Mucosa of descending colon (tissue), 3 donors: ENCODE measurements at places on chromosomes 4 and X. TPM values are rescaled to one million over a fixed set of nuclear protein-coding genes. Genes with fewer than 3 reads are reported as not detected.

GRCh38 chr4:183328832-183329231, 6.6 kb upstream of the CLDN24 start:
- DNase-seq, result no peak

DNA sequence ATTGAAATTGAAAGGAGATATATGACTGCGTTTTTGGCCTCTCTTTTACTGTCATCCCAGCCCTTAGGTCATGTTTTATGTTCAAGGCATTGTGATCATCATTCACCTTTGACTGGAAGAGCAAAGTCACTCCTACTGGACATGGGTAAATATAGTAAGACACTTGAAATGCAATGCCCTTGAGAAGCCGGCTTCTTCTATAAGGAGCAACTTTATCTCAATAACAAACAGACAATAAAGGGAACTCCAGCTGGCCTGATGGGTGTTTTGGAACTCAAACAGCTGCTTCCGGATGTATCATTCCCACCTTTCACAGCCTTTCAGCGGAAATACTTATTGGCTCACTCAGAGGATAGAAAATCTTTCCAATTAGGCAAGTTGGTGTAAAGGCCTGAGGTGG, 65.1 kb upstream of the C4orf54 start:
- no peak for DNase-seq

DNA sequence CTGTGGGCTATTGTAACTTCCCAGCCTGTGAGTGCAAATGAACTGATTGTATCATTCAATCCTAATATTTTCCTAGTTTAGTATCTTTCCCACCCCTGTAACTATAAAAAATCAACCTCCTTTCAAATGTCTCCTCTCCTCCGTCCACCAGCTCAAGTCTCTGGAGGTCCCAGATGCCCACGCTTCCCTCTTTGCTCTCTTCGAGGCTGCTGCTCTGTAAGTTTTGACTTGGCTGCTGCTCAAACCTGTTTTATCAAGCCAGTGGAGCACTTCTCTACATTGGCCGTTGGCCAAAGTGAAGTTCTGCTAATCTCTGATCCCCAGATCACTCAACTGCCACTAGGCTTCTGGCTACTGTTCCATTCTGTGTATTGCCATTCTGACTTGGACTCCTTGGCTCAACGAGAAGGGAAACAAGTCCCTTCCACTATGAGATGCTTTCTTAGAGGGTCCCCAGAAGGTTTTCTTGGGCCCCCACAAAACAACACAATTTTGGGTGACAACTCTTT, 60.7 kb upstream of the RAPGEF2 start:
- no peak for DNase-seq

DNA sequence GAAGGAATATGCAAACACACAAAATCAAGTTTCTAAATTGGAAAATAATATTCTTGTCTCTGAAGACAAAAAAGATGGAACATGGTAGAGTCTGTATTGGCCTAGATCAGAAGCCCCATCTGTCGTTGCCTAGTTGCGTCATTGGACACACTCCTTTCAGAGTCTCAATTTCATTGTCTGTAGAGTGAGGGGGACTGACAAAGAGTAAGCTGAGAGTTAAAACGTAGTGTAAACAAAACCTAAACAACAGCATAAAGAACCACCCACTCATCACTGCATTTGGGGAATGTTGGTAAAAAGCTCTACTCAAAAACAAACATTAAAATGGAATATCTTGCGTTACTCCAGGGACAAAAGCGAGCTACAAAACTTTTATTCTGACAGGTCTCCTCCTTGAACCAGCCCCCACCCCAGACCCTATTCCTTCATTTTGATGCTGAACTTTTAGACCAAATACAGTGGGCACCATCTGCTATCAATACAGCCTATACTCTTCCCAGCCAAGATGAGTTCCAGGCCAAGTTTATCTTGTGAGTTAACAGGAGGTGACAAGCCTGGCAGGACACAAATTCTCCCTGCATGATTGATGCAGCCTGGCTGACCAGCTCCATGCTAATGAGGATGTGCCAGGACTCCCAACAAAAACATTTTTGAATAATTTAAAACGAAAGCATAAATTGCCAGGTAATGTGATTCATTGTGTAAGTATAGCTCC, 125.2 kb downstream of the COL25A1 start:
- no peak for DNase-seq

DNA sequence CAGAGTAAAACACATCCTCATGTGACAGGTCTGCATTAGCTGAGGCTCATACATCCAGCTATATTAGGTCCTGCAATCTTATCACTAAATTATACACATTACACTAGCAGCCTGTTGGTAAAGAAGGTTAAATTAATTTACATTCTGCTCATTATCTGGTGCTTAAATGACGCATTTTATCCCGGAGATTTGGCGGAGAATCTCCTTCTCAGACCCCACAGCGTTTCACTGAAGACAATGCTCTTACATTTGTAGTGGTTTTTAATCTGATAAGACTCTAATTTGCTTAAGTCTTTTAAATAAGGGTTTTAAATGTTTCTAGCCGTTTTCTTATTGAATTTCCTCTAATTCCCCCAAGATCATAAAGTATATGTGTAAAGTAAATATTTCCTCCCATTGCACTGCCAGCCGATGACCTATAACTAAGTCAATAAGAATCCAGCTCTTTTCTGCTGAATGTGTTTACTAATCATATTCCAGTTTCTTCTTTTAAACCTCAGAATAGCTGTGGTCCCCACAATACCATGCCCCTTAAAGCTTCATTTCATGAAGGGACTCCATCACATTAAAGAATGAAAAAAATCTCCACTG, 2.1 kb upstream of the PITX2 start:
- DNase-seq, result no peak

GRCh38 chrX:155959018-155959587, 38.4 kb upstream of the IL9R start:
- no peak for DNase-seq

DNA sequence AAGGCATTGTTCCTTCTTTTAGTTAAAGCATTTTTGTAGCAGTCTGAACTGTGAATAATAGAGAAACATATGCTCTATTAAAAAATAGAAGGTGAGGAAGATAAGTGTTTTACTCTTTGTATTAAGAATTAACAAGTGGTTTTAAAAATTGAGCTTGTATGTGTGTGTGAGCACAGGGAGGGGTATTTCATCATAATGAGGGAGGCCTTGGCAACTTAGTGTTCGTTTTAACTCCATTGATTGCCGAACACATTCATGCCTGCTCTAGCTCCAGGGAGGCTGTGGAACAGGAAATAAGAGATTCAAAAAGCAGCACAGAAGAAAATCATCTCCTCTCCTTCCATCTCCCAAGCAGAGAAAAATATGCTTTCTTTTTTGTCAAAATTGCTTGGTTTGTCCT, 14.8 kb downstream of the SHROOM3 start:
- no peak for DNase-seq

DNA sequence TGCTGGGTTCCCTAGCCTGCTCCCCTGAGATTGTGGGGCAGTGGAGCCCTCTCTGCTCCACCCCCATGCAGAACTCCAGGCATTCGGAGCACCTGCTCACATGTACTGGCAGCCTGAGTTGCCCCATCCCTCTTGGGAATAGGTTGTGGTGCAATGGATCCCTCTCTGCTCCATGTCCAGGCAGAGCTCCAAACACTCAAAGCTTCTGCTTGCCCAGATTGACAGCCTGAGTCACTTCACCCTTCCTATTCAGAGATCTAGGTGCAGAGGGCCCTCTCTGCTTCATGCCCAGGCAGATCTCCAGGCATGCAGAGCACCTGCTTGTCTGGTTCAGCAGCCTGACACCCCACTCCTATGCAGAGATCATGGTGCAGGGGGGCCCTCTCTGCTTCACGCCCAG, 18.6 kb upstream of the TEX13B start:
- DNase-seq, result no peak

DNA sequence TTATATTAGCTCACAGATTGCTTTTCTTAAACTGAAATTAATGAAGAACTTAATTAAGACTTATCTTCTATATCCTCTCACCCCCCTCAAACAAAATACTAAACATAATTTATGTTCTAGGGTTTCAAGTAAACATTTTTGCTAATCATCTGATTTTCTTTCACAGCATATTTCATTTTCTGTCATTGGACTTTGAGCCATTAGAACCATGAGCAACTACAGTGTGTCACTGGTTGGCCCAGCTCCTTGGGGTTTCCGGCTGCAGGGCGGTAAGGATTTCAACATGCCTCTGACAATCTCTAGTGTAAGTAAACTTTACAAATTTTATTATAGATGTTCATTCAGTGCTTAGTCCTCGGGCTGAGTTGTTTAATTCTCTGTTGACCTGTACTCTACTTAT, 3.3 kb downstream of the PDLIM5 start:
- DNase-seq, result peak; percentile 75

DNA sequence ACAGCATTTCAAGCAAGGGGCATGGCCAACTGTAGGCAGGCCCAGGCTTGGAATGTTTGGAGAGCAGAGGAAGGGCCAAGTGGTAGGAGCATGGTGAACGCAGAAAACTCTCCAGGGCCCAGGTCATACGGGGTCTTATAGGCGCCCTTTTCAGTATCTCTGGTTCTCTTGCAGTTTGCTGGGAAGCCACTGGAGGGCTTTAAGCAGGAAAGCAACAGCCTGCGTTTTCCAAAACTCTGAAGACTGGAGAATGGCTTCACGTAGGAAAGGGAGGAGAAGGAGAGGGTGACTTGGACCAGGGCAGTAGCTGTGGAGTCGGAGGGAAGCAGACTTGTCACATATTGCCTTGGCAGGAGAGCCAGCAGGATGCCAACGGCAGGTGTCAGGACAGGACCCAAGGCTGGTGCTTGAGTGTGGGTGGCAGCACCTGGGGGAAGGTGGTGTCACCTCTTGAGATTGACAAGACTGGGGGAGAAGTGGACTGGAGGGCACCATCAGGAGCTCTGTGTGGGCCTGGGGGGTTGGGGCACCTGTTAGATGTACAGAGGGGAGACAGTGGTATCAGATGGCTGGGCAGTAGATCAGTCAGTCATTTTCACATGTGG, 21.9 kb downstream of the TKTL1 start:
- DNase-seq, result no peak

DNA sequence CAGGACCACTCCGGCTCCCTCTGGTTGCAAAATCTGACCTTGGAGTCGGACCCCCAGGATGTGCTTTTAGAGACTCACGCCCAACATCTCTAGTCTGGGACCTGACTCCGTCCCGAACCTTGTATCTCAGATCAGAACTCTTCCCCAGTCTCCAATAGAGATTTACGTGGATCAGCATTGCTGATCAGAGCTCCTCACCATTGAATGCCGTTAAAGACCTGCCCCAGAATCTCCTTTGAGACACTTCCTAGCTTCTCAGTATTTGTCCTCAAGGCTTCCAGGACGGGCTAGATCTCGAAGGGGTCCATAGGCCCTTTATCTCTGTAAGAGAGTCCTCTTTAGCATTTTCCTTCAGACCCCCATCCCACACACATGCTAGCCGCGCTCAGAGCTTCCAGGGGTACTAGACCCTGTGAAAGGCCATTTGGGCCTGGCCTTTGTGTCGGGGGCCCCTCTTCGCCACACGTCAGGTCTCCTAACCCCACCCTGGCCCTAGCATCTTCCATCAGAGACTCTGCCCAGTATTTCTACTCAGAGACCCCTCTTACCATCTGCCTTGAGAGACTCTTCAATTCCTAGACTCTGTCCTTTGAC, 662 bp downstream of the UBA1 start:
- no peak for DNase-seq

DNA sequence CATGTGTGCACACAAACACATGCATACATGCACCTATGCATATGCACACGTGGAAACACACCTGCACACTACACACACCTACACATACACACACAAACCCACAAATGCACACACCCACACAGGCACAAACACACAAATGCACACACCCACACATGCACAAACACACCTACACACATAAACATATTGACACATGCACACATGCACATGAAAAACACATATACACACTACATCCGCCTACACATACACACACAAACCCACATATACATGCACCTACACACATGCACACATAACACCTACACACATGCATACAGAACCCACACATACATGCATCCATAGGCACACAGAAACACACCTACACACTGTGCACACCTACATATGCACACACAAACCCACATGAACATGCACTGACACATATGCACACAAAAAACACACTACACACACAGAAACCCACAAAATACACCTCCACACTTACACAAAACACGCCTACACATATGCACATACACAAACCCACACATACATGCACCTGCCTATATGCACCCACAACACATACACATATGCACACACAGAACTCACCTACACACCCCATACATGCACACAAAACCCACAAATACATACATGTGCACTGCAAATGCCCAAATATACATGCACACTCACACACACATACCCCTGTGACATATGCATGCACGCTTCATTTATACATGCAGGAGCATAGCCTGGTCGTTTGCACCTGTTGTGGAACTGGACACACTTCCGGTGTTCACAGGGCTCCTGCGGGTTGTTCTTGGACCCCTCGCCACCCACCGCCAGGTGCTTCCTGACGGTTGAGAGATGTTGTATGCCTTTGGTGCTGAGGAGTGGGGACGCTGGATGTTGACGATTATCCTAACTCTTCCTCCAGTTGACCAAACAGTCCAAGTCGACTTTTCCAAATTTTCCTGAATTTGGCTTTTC, 22.1 kb downstream of the CD99 start:
- no peak for DNase-seq

- peak; percentile 14 for DNase-seq
Observed at GRCh38 chrX:10618961-10619360, 1.4 kb downstream of the MID1 start.

- no peak for DNase-seq
Observed at GRCh38 chr4:129323658-129324057, 227.7 kb downstream of the C4orf33 start.

- DNase-seq, result no peak
Observed at GRCh38 chr4:73952352-73952751, 29.5 kb downstream of the PF4 start.

DNA sequence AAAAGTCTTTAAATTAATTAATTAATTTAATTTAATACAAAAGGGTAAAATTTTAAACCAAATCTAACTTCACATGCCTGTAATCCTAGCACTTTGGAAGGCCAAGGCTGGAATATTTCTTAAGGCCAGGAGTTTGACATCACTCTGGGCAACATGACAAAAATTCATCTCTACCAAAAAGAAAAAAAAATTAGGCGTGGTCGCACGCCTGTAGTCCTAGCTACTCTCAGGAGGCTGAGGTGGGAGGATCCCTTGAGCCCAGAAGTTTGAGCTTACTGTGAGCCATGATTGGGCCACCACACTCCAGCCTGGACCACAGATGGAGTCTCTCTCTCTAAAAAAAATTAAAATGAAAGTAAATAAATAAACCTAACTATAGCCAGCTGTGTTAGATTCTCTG, 39.2 kb upstream of the ANTXR2 start:
- DNase-seq, result no peak

Gene TFE3
- total RNA-seq, result 26.6 TPM

Gene BEND4
- 0.51 TPM for total RNA-seq

Gene TLR2
- total RNA-seq, result 12.9 TPM

Gene POU4F2
- not detected for total RNA-seq

Gene DCX
- total RNA-seq, result 0.22 TPM

Gene RS1
- total RNA-seq, result not detected

Gene PRR32
- total RNA-seq, result not detected

Gene LDB2
- 19.9 TPM for total RNA-seq

Gene MSN
- 25.9 TPM for total RNA-seq

Gene SLC6A8
- 313 TPM for total RNA-seq

Gene DKK2
- not detected for total RNA-seq
